MG63 (cell line): ENCODE measurements at places on chromosomes 3 and 15.

GRCh38 chr15:92415639-92416297 lies 22.1 kb downstream of the ST8SIA2 start:
- DNase-seq = no peak

GRCh38 chr3:137772214-137772955 lies 8.3 kb downstream of the SOX14 start:
- no peak for DNase-seq

DNA sequence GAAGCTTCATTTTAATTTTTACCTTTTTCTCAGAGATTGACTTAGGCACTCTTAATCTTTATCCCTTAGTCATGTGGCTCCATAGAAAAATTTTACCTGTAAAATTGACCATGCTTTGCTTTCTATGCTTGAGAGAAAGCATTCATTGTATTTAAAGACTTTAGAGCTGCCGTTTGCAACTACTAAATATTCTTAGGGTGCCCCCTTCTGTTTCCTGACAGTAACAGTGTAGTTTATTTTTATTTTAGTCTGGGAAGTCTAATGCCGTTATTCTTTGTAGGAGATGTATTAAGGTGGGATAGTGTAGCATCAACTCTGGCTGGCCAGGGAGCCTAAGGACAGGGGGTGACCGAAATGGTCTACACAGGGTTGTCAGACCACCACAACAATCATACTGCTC lies 84.5 kb upstream of the SYNPR start:
- DNase-seq = no peak

GRCh38 chr3:179450261-179450701 lies 989 bp downstream of the GNB4 start:
- no peak for DNase-seq

GRCh38 chr3:58528629-58529028 lies 8.4 kb downstream of the ACOX2 start:
- DNase-seq = no peak

- no peak for DNase-seq
Measured at GRCh38 chr3:96960661-96961330, 146.4 kb downstream of the EPHA6 start.

- DNase-seq = no peak
Measured at GRCh38 chr3:77372634-77373346, 332.9 kb downstream of the ROBO2 start.

- no peak for DNase-seq
Measured at GRCh38 chr3:4245671-4246070, 57.5 kb upstream of the SETMAR start.

- no peak for DNase-seq
Measured at GRCh38 chr15:62938825-62939224, 103.7 kb upstream of the TPM1 start.

GRCh38 chr3:33111581-33111980 lies 2.2 kb upstream of the CRTAP start:
- no peak for DNase-seq

- no peak for DNase-seq
Measured at GRCh38 chr15:80433836-80434235, 29.7 kb downstream of the ARNT2 start.

GRCh38 chr3:74328435-74328834 lies 286.0 kb downstream of the CNTN3 start:
- DNase-seq = no peak

DNA sequence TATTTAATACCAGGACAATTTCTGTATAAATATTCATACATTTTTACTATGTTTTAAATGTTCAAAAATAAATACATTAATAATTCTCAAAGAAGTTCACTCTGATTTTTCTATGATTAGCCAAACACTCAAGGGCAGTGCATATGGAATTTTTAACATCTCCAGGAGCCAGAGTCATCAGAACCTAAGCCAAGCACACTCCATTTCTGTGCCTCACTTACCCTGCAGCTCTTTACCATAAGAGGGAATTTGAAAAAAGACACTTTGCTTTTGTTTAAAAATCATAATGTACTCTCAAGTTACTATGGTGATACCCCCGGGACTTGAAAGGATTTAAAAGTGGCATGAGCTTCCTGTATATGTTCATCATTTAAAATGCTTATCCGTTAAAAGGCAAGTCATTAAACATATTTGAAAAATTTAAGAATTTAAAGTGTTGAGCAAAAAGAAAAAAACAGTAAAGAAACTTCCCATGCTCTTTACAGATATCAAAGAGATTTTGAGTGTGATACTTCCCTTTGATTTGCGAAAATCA lies 747.4 kb upstream of the NECTIN3 start:
- DNase-seq = no peak

GRCh38 chr3:152550284-152550683 lies 281.6 kb downstream of the MBNL1 start:
- no peak for DNase-seq

DNA sequence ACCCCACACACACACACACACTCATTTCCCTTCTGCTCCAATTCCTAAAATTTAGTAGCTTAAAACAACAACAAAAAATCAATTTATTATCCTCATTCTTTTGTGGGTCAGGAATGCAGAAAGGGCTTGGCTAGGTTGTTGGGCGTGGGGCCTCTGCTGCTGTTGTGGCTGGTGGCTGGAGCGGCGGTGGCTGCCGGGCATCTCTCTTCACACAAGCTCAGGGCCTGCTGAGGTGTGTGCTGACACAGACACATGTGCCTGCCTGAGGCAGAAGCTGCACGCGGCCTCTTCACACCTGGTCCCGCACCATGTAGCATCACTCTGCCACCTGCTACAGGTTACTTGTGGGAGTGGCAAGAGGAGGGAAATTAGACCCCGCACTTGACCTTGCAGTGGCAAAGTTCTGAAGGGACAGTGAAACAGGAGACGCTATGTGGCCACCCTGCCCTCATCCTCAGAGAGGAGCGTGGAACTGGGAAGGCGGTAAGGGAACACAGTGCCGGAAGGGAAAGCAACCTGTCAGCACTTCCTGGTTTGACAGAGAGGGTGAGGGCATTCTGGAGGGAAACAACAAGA lies 64.0 kb upstream of the PRR20G start:
- DNase-seq = no peak

- DNase-seq = no peak
Measured at GRCh38 chr15:28255965-28256364, 66.0 kb downstream of the HERC2 start.

GRCh38 chr3:114122027-114122709 lies 56.7 kb downstream of the DRD3 start:
- peak; percentile 83 for DNase-seq

DNA sequence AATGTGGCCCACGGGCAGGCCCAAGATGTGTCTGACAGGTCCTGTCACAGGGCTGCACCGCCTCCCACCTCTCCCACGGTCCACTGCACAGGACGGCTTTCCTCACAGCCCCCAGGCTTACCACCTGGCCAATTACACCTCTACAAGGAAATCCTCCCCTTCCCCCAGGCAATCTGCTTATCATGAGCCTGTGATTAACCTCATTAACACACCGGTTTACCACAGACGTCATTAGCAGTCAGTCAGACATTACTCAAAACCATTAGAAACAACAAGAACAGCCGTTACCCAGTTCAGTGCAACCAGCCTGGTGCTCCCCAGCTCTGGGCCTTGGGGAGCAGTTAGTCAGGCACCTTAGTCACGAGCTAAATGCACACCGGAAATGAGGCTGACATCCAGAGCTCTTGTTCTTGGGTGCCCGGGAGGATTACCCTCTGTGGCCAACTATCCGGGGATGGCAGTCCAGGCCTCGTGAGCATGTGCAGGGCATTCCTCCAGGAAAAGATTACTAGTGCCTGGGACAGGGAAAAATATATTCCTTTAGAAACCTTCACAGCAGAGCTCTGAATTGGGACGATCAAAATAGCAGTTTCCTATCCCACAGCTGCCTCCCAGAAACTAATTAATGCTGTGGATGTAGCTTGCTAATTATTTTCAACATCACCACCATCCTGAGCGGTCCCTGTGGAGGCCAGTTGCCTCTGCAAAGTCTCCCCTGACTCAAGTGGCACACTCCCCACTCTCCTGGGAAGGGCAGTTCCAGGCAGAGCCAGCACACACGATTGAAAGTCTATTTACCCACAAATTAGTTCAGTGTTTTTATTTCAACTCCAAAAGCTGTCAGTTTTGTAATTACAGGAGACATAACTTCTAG lies 117.4 kb upstream of the ZBED2 start:
- peak; percentile 74 for DNase-seq

GRCh38 chr3:56919137-56919796 lies 117.5 kb upstream of the ARHGEF3 start:
- no peak for DNase-seq

GRCh38 chr3:13052191-13052820 lies 20.9 kb downstream of the IQSEC1 start:
- no peak for DNase-seq

DNA sequence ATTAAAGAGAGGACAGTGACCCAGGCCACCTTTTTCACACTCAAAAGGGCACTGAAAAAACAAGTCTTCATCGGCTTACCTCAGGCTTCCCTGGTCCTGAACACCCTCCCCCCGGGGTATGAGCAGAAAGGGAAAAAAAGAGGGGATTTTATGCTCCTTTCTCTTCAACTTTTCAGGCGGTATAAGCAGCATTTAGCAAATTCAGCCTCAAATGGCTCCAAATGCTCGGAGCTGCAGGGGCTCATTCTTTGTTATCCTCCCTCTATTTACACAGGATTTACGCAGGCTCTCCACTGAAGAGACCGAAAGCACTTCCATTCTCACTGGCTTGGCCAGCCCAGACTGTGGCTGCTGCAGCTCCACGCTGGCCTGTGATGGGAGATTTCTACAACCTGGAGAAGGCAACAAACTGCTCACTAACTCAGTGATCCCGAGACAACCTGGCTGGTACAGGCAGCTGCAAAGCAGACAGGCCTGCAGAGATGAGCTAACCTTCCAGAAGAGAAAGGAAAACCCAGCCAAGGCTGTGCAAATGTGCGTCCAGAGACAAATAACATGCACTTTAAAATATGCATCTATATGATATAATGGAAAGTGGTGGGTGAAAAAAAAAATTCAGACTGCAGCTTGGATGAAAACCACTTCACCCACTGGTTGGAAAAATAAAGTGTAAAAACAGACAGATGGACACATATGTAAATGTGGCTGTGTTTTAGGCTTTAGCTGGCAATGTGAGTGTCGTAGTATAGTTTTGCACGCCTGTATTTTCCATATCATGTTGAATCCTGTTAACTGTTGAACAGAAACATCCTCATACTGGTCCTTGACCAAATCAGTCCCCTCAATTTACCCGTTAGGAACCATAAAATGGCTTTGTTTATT lies 54.2 kb downstream of the MEIS2 start:
- DNase-seq = no peak

- no peak for DNase-seq
Measured at GRCh38 chr3:66416556-66417304, 84.1 kb downstream of the LRIG1 start.

GRCh38 chr3:124791639-124792151 lies 61.4 kb downstream of the UMPS start:
- peak; percentile 76 for DNase-seq

DNA sequence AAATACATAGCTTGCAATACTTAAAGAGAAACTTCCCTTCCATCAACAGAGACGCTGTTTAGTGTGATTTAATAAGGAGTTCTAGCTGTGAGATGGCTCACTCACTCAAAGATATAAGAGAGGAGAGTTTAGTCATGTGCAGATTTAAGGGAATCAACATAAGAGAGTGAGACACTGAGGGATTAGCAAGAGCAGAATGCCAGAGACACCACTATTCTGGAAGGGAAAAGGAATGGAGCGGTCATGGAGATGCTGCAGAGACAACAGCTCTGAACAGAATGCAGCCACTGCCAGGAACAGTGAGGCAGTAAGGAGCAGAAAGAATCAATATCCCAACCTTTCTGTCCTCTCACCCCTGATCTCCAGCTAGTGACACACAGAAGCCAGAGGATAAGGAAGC lies 248.8 kb downstream of the MBNL1 start:
- DNase-seq = no peak

- no peak for DNase-seq
Measured at GRCh38 chr15:72284781-72285180, 12.4 kb upstream of the PARP6 start.
